ENCODE measurements at places on chromosomes 5 and 9.
A peak's percentile ranks its signal among the peaks of the same experiment; 100 is the strongest.

GRCh38 chr5:152094060-152094459, 169.4 kb upstream of the GLRA1 start:
- DNase-seq, result no peak

DNA sequence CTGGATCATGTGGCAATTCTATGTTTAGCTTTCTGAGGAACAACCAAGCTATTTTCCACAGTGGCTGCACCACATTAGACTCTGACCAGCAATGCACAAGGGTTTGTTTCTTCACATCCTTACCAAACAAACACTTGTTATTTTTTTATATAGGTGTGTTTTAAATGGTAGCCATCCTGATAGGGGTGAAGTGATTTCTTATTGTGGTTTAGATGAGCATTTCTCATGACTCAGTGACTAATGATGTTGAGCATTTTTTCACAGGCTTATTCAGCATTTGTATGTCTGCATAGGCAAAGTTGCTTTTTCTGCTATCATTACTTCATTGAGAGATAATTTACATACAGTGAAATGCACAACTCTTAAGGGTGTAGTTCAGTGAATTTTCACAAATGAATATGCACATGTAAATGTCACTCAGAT, 36.0 kb downstream of the ANKRD33B start:
- DNase-seq, result peak; percentile 46

DNA sequence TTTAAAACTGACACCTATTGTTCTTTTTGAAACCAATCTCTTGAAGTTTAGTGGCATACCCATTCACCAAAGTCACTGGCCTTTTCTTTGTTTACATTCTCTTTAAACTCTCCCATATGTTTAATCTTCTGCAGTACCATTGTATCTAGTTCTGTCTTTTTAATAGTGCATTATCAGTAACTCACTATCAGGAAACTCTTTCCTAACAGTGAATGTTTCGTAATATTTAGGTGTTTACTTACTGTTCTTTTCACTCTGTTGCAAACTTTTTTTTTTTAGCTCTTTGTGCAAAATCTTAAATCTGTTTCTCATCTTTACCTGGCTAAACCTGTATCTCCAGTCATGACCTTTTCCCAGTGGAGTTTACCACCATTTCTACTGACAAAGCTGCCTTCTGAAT, 17.2 kb downstream of the SMAD5 start:
- no peak for DNase-seq

DNA sequence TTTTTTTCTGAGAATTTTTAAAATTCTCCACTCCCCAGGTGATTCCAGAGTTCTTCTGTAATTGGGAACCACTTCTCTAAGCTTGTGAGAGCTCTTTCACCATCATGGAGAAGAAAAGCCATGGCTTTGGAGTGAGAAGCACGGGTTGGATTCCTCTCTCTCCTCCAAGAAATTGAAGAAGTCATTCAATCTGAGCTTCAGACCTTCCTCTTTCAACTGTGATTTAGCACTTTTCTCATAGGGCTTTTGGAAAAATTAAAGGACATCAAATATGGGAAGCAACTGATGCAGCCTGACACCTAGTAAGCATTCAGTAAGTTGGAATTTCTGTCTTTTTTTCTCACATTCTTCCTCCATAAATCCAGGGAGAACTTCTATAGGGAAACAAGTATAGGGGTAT, 580.4 kb upstream of the KLF4 start:
- DNase-seq, result no peak

- no peak for DNase-seq
Observed at GRCh38 chr9:116585896-116586295, 101.2 kb upstream of the TRIM32 start.

GRCh38 chr9:33044677-33045282, 19.7 kb downstream of the DNAJA1 start:
- DNase-seq, result no peak

- no peak for DNase-seq
Observed at GRCh38 chr5:83406906-83407305, 64.6 kb upstream of the VCAN start.

DNA sequence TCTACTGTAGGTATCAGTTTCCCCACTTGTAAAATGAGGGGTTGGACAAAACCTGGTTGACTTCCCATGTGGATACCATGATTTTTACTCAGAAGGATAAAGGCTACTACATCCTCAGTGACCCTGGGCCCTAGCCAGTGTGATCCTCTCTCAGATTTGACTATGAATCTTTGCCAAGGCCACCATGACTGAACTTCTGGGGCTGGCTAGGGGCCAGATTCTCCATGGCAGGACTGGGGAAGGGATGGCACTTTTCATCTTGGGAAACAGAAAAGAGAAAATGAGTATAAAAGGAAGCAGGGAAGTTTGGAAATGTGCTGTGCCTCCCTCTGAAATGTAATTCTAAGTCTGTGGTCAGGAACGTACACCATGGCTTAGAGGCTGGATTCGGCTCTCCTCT, 1.4 kb upstream of the FSTL4 start:
- no peak for DNase-seq

DNA sequence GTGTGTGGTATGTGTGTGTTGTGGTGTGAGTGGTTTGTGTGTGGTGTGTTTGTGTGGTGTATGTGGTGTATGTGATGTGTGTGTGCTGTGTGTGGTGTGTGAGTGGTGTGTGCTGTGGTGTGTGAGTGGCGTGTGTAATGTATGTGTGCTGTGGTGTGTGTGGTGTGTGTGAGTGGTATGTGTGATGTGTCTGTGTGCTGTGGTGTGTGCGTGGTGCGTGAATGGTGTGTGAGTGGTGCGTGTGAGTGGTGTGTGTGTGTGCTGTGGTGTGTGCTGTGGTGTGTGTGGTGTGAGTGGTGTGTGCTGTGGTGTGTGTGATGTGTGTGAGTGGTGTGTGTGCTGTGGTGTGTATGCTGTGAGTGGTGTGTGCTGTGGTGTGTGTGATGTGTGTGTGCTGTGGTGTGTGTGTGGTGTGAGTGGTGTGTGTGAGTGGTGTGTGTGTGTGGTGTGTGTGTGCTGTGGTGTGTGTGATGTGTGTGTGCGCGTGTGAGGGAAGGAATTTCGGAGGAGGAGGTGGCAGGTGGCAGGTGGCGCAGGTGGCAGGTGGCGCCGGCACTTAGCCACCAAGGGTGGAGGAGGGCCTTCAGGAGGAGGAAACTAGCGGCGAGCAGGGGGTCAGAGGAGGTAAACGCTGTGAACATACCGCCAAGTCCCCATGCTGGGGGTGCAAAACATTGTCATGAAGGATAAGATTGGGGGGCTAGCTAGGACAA, 191.8 kb downstream of the MELK start:
- DNase-seq, result no peak

GRCh38 chr9:96430377-96430776, 12.2 kb upstream of the ZNF367 start:
- no peak for DNase-seq

GRCh38 chr9:133855802-133856521, 117.8 kb upstream of the SARDH start:
- no peak for DNase-seq

GRCh38 chr5:10866913-10867312, 105.9 kb upstream of the DAP start:
- DNase-seq, result no peak

GRCh38 chr9:36046923-36047322, 10.2 kb downstream of the RECK start:
- no peak for DNase-seq

GRCh38 chr5:153896701-153897100, 142.0 kb downstream of the FAM114A2 start:
- no peak for DNase-seq

DNA sequence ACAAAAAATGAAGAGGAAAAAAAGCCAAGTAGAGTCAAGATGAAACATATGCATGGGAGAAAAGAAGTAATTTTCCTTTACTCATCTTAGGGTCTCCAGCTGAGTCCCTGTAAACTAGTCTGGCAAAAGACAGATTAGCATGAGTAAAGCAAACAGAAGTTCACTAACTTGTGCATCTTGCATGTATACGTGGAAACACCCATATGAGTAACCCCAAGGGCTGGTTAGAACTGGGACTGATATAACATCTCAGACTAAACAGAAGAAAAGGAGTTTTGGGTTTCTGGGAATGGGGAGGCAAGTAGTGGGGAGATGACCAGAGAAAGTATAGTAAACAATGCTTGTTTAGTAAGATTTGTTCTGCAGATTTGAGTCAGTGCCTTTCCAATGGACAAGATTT, 20.1 kb upstream of the GLDC start:
- DNase-seq, result no peak

- DNase-seq, result no peak
Observed at GRCh38 chr5:107285772-107286171, 385.0 kb downstream of the EFNA5 start.

DNA sequence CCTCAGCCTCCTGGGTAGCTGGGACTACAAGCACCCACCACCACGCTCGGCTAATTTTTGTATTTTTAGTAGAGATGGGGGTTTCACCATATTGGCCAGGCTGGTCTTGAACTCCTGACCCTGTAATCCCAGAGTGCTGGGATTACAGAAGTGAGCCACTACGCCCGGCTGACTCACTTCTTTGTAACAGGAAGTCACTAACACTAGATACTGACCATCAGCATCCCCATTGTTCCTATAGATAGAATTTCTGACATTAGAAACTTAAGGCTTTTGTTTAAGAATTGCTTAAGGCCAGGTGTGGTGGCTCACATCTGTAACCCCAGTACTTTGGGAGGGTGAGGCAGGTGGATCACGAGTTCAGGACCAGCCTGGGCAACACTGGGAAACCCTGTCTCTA, 42.2 kb downstream of the LEAP2 start:
- no peak for DNase-seq

DNA sequence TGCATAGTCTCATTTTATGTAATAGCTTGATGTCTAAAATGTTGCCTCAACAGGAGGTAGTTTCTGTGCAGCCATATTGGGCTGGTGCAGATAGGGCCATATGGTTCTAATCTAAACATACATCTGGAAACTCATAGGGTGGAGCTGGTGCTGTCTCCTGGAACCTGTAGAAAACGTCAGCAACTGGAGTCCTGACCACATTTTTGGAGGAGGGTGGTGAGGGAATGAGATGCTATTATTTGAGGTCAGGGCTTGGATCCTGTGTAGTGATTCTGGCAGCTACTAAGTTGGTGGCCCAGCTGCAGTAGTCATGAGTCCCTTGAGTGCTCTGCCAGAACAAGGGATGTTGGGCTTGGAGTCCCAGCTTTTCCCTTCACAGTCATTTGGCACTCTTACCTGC, 14.1 kb downstream of the MAN2A1 start:
- DNase-seq, result no peak

GRCh38 chr5:139759219-139759721, 36.3 kb upstream of the PSD2 start:
- no peak for DNase-seq

DNA sequence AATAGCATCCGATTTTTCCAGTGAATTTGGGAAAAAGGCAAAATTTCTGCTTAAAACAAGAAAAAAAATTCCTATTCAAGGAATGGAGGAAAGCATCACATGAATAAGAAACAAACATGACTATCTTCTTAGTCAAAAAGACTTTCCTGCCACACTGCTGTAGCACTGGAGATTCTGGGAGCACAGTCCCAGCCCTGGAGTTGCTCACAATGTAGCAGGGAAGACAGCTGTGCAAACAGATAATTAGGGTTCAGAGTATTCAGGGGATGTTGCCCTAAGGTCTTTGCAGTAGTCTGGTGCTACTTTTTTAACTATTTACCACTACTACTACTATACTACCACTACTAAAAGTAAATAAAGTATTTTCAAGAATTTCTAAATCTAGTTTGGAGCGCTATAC, 86.5 kb downstream of the BNC2 start:
- no peak for DNase-seq

DNA sequence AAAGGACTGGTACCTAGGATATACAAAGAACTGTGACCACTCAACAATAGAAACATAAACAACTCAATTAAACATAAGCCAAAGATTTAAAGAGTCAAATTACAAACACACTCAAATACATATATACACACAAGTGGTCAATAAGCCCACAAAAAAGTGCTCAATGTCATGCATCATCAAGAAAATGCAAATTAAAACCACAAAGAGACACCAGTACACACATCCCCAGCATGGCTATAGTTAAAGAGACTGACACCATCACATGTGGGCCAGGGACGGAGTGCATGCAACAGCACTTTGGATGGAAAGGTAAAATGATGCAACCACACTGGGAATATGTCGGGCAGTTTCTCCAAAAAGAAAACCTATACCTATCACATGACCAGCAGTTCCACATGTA, 89.7 kb downstream of the CAAP1 start:
- no peak for DNase-seq

DNA sequence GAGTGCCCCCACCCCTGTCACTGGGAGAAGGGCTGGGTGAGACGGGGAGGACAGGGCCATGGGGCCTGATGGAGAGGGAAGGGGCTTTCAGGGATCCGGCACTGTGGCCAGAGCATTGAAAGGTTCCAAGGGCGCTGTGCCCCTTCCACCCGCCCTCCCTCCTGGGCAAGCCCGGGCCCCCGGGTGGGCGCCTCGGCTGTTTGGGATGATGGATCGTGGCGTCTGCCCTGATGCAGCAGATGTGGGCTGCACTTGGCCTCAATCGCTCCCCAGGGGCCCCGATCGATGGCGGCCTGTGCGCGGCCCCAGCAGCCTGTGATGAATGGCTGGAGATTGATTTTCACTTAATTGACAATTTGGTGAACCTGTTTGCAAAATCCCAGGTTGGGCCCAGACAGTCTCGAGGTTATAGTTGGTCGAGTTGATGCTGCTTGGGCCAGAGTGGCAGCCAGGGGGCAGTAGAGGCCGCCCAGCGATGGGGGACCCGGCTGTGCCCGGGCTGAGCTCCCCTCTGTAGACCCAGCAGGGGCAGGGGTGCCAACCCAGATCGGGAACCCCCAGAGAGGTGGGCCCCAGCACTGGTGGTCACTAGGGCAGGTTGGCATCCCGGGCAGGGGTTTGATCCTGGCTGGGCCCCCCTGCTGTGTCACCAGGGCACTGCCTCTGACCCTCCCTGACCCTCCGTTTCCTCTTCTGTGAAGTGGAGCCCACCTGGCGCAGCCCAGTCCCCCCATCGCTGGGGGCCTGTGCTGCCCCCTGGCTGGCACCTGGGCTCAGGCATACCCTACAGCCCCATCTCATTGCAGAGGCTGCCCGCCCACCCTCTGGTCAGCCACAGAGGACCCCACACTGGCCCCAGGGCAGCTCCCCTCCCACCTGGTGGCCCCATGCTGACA, 34.7 kb downstream of the LHX3 start:
- DNase-seq, result peak; percentile 89

- DNase-seq, result no peak
Observed at GRCh38 chr9:123314617-123315016, 41.4 kb upstream of the CRB2 start.

DNA sequence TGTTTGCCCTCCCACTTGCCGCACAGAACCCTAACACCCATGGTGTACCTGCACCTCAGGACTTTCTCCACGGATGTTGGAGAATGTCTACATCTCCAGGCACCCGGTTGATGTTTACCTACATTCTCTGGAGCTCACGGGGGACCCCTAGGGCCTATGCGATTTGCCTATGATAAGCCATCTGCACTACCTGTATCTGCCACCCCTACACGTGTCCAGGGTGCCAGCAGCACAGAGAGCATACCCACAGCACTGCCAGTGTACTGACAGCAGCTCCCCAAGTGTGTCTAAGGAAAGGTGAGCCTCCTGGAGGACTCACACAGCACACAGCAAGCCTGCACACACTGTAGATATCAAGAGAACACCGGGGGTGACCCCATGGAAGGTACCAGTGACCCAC, 31.3 kb upstream of the LMX1B start:
- DNase-seq, result no peak

- no peak for DNase-seq
Observed at GRCh38 chr9:111301195-111301594, 28.8 kb downstream of the OR2K2 start.
